T1000 (cell line): ENCODE measurements at places on chromosomes 3 and 15.

DNA sequence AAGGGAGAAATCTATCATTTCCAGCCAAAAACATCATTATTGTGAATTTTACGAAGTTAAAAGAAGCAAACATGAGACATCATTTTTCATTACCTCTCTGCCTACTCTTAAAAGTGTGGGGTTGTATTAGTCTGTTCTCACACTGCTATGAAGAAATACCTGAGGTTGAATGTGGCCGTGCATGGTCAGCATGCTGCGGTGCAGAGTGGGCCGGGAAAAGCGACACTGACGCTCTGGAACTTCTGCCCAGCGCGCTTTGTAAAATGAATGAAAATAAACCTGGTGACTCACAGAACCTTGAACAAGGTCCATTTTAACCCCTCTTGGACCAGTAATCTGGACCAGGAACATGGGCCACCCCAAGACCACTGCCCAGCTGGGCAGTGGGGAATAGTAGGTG, 31.0 kb upstream of the DNAJC13 start:
- DNase-seq, result no peak

- DNase-seq, result no peak
Observed at GRCh38 chr3:168250415-168250861, 154.7 kb upstream of the GOLIM4 start.

DNA sequence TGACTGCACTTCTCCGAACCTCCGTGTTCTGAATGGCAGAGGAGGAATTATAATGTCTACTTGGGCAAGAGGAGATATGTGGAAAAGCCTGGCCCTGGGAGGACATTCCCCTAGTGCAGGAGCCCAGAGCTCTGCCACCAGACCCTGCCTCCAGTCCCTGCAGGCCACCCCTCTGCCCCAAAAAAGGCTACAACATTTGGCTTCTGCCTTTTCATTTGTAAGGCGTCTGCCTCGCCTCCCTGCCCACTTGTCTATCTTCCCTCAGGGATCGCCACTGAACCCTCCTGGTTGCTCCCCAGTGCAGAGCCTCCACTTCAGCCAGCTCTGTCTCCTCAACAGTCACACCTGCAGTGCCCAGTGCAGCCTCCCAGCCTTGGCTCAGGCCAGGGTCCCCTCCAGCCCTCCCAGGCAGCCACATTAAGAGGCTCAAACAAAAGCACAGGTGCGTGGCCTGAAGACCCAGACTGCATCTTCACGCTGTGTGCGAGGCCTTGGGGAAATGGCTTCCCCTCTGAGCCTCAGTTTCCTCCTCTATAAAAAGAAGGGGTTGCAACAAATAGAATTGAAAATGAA, 125.9 kb upstream of the SMAD3 start:
- DNase-seq, result no peak

GRCh38 chr3:53231532-53232511, 24.0 kb downstream of the TKT start:
- DNase-seq, result no peak

- DNase-seq, result no peak
Observed at GRCh38 chr3:31918179-31919150, 62.6 kb downstream of the OSBPL10 start.

DNA sequence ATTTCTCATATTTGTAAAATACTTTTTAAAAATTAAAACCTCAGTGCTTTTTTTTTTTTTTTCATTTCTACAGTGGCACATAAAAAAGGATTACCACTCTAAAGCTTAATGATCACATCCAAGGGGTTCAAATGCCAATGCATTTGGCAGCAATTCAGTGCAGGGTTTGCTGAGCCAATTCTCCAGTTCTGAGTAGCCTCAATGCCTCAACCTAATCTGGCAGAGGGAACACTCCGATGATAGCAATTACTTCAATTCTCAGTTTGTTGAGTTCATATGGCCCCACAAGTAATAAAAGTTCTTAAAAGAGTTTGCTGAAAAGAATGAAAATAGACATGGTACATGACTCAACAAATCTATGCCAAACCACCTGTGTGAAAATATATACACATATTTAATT, 79.3 kb upstream of the RBMS3 start:
- DNase-seq, result no peak

- DNase-seq, result no peak
Observed at GRCh38 chr3:115766587-115767482, 143.5 kb downstream of the GAP43 start.

DNA sequence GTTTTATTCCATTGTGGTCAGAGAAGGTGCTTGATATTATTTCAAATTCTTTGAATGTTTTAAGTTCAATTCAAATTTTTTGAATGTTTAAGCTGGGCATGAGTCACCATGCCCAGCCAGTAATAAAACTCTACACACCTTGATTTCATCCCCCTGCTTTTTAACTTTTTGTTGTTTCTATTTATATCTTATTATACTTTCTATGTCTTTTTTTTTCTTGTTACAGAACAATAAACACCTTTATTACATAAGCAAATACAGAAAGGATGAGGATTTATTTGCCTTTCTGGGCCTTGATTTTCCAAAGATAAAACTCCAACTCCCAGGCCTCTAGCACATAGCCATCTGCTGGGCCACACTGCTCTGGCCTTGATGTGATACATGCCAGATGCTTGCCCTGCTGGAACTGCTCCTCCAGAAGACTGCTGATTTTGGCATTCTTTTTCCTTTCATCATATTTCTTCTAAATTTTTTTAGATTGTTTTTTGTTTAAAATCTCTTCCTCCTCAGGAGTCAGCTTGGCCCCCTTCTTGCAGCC, 14.0 kb downstream of the DNAH12 start:
- no peak for DNase-seq

DNA sequence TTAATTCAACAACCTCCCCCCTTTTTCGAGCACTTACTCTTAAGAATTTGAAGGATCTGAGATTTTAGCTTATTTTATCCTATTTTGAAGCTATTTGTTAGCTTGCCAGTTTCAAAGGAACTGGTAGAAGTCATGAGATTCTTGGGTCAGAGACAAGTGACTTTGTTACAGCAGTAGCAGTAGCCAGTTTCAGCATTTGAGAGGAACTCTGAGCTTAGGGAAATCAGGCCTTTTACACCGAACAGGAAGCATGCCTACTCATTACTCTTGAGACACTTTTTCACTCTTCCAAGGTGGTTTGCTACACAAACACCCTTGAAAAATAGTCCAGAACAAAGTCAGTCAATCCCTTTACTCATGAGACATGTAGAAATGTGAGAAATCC, 24.5 kb upstream of the TM4SF1 start:
- DNase-seq, result no peak

DNA sequence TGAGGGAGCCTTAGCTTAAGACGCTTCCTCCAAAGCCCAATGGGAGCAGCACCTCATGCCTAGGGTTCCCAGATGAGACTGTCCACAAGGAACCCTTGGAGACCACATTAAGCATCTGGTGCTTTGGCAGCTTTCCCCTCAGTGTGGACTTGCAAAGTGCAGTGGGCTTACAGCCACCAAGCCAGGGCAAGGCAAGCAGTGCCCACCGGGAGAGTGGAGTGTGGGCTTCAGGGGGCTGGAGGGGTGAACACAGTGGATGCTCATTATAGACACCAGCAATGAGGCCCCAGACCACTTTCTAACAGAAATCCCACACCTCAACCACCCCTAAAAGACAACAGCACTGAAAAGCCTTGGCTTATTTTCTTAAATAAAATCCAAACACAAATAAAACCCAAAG, 9.1 kb upstream of the MUSTN1 start:
- DNase-seq, result no peak

GRCh38 chr3:46882377-46883053, 5.0 kb downstream of the PTH1R start:
- no peak for DNase-seq

- DNase-seq, result no peak
Observed at GRCh38 chr3:39718674-39719595, 90.5 kb upstream of the MYRIP start.

DNA sequence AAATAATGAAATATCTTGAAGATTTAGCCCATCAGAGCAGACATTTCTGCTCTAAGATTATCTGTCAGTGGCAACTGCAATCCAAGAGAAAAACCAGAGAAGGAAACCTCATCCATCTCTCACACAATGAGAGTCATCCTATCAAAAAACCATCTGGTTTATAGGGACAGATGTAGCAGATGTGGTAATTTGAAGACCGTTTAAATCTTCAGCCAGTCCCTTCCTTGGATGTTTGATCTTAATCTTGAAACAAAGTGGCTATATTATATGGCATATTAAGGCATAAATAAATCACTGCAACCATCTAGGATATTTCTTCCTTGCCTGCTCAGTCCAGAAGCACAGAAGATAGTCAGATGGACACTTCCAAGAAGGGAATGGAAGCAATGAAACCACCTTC, 305.3 kb downstream of the MAGI1 start:
- DNase-seq, result no peak

- DNase-seq, result no peak
Observed at GRCh38 chr3:75001330-75001729, 386.9 kb upstream of the CNTN3 start.

GRCh38 chr15:86764021-86764420, 684.4 kb downstream of the AGBL1 start:
- no peak for DNase-seq

GRCh38 chr15:61318802-61319525, 89.9 kb upstream of the RORA start:
- no peak for DNase-seq

DNA sequence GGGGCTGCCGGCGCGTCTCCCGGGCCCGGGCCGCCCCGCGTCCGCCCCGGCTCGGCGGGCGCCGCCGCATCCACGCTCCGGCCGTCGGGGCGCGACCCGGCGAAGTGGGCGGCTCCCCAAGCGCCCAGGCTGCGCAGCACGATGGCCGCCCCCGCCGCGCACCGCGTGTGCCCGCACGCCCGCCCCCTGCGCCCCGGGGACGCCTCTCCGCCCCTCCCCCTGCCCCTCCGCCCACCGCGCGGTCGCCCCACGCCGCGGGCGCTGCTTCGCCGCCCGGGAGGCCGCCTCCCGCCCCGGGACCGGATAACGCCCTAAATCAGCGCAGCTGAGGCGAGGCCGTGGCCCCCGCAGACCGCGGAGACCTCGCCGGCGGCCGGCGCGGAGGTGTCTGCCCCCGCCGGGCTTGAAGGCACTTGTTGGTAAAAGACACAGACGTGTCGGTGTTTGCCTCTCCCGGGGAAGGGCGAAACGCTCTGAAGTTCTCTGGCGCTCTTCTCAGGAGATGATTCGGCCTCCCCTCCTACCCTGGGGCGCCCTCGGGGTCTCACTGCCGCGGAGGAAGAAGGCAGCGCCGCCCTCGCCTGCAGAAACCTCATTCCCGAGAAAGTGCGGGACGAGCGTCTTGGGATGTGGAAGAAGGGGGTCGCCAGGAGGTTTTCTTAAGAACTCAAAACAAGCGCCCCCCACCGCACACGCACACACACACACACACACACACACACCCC, at the start of gene BNC1:
Gene BNC1, minus strand, starts transcription at position 106 of the 725 bp plus-strand sequence. Its CDS starts 36 bp downstream, at position 70.
- DNase-seq, result no peak

DNA sequence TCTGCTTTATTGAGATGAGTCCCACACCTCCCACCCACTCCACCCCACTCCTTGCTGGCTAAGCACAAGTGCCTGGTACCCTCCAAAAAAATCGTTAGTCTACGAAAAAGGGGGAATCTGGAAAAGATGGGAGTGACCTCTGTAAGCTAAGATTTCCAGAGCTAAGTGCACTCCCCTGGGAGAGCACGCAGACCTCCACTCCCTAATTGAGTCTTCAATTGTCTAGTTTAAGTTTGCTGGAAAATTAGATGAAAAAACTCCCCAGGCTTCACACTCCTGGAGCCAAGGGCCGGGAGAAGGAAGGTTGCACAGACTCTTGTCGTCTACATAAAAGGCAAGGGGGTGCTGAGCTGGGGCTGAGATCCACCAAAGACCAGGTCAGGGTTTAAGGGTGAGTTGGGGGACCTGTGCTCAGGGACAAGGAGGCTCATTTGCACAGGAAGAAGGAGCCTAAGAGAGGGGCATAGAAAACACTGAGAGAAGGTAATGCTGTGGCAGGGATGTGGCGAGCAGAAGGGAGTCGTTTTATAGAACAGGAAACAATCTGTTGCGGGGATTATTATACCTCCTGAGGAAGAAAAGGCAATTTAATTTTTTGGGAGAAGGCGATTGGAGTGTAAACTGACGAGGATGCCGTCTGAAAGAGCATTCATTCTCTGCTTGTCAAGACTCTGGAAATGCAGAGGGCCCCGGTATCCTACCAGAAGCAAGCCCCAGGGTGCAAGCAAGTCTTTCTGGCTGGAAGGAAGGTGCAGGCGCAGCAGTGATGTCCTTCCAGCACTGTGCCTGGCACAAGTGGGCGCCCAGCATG, 126.5 kb upstream of the DLG1 start:
- DNase-seq, result no peak

DNA sequence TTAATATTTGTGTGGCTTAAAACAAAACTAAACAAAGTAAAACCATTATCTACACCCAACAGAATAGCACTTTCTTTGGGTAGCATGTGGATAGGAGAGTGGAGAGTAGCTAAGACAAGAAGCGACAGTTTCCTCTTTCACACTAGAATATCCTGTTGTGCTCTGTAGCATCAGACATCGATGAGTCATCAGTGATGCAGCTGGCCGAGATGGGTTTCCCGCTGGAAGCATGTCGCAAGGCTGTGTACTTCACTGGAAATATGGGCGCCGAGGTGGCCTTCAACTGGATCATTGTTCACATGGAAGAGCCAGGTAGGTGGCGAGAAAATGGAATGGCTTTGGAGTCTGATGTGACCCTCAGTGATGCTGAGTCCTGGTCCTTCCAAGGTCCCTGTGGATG, 108.1 kb downstream of the USP13 start:
- no peak for DNase-seq

- DNase-seq, result no peak
Observed at GRCh38 chr15:35271371-35272043, 186.4 kb upstream of the NANOGP8 start.

GRCh38 chr15:55858661-55859060, 115.7 kb upstream of the PRTG start:
- DNase-seq, result no peak

- no peak for DNase-seq
Observed at GRCh38 chr15:38477637-38478036, 23.7 kb downstream of the FAM98B start.

DNA sequence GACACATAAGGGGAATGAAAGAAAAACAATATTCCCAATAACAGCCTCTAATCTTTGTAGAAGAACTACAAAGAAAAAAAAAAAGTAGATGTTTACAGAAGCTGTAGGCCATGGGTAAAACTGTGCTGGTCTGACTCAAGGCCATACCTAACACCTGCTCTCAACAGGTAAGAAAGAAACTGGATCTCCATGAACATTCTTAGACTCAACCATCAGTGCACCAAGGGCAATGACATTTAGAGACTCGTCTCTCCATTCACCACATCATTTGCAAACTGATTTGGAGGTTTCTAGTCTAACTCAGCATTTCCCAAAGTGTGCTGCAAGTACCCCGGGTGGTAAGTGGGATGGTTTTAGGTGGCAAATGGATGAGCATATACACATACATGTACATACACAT, 164.2 kb downstream of the FOXP1 start:
- no peak for DNase-seq

DNA sequence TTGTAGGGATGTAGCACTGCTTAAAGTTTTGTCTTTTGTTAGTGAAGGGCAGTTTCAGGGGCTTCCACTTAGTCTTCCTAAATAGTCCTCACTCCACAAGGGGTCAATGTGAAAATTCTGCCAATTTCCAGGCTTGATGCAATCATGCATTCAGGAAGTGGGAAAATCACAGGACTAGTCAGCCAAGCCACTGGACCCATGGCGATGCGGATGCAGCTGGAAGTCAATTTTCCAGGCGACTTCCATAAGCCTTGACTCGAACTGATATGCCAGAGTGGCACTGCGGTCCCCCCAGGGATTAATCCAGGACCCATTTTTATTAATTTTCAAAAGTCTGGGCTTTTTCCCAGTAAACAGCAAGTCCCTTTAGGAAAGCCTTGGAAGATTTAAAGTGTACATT, 26.1 kb downstream of the GBE1 start:
- DNase-seq, result no peak
